T-cell (primary cell): ENCODE measurements at places on chromosomes 13 and 19. TPM values are rescaled to one million over a fixed set of nuclear protein-coding genes. Genes with fewer than 3 reads are reported as not detected.

DNA sequence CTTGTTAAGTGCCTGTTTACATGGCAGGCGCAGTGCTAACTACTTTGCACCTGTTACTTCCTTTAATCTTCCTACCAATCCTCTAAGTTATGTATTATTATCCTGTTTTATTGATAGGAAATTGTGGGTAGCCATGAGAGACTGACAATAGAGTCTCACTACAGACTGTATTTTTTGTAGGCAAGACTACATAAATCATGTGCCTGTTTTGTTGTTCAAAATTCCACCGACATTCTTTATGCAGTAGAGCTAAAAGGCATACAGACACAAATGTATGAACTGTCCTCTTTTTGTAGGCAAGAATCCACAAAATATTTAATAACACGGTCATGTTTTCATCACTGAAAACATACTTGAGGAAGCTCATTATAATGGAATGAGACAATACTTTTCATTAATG, 205.5 kb downstream of the NALCN start:
- DNase-seq: no peak

The ZNF470 gene
- total RNA-seq: 2.6 TPM

The ELOF1 gene
- 40.8 TPM for total RNA-seq

DNA sequence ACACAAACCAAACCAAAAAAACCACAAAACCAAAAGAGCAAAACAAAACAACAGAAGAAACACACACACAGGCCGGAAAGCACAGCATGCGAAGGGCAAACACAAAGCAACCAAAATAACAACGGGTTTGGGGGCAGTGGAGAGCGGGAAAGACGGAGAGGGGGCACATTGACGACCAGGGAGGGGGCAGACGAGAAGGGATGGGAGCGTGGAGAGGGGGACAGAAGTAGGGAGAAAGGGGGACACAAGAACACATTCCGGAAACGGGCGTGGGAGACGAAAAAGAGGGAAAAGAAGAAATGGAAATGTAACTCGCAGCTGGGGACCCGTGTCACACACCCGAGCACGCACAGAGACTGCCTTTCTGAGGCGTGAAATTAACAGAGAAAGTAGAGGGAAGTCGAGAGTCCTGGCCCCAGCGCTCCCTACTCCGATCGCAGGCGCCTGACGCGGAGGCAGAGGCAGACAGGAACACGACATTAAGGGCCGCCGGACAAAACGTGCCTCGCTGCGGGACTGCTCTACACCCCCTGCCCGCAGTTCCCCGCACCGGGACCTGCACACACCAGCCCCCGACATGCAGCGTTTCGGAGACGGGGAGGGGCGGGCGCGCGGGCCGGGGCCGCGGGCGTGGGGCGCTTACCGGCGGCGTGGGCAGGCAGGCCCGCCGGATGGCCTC, 652 bp downstream of the POU4F1 start:
- DNase-seq: no peak

The ZNF442 gene
- 3.8 TPM for total RNA-seq

DNA sequence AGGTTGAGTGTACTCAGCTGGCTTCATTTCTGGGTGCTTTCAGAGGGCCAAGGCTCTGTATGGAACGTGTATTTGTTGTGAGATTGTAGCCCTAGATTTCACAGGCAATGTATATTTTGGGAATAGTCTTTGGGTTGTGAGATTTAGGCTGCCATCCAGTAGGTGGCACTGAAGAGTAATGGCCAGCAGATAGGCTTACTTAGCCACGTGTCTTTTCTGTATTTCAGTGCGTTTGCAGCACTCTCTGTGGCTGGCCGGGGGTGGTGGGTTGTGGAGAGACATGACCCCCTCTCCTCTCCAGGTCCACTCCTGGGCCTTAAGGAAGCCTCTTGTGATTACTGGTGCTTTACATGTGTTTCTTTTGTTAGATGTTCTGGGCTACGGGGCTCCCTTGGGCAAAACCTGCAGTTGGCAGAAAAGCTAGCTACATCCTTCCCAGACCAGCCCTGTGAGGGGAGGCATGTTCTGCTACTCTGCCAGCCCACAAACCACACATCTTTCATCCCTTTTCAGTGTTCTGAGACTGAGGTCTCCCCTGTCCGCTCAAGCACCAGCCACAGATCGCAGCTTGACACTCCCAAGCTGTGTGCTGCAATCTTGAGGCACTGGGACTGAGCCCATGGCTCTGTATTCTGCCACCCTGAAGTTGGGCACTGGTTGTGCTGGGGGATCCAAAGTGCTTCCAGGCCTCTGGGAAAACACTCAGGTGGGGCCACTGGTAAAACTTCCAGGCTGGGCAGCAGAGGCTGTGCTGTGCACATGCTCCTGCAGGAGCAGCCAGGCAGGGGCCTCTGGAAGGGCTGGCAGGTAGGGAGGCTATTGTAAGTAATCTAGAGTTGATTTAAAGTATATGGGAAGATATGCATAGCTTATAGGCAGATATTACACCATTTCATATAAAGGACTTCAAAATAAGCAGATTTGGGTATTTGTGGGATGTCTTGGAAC, 1096.8 kb upstream of the PCDH20 start:
- DNase-seq: no peak

GRCh38 chr13:34335014-34336007, 517.4 kb downstream of the RFC3 start:
- no peak for DNase-seq

DNA sequence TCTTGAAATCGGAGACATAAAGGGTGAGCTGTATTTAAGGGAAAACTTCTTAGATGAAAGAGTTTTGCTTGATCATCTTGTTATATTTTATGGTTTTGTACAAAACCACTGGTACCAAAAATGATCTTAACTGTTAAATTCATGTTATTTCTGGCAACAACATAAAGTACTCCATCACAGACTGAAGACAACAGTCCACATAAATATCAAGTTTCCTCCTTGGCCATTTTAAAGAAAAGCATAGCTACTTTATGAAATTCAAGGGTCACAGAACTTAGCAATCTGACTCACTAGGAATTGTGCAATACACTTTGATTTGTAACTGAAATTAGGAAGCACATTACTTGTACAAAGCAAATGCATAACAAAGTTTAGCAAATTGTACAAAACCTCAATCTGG, 66.3 kb downstream of the TBC1D4 start:
- no peak for DNase-seq

The SEMA6B gene
- not detected for total RNA-seq

The SLC25A41 gene
- total RNA-seq: not detected

DNA sequence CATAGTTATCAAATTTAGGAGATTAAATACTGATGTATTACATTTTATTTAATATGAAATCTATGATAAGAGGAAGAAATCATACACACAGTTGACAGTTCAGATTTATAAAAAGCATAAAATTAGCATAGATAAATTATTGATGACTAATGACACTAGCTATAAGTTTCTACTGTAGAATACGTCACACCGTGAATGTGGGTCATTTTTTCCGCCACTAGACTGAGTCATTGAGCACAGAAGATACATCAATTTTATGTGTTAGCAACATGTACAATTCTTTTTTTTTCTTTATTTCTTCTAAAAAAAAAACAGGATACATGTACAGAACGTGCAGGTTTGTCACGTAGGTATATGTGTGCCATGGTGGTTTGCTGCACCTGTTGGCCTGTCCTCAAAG, 22.2 kb downstream of the AP2S1 start:
- DNase-seq: no peak

GRCh38 chr19:57263244-57263741, 17.0 kb upstream of the ZNF460 start:
- no peak for DNase-seq

GRCh38 chr13:47250146-47250545, 353.3 kb upstream of the HTR2A start:
- DNase-seq: no peak

GRCh38 chr19:27746691-27747380, 1466.1 kb downstream of the UQCRFS1 start:
- no peak for DNase-seq
